Retina (tissue), 1 donor: ENCODE measurements at places on chromosomes 7 and 10.

GRCh38 chr7:158973941-158974785 lies 117.8 kb downstream of the DYNC2I1 start:
- no peak for DNase-seq

- peak; percentile 57 for DNase-seq
Measured at GRCh38 chr7:26658389-26659084, 205.9 kb downstream of the SKAP2 start.

- no peak for DNase-seq
Measured at GRCh38 chr10:68237173-68237572, 5.3 kb upstream of the ATOH7 start.

- DNase-seq: no peak
Measured at GRCh38 chr7:30880941-30881340, 30.7 kb upstream of the AQP1 start.

GRCh38 chr10:120328647-120329046 lies 128.4 kb upstream of the PLPP4 start:
- no peak for DNase-seq

DNA sequence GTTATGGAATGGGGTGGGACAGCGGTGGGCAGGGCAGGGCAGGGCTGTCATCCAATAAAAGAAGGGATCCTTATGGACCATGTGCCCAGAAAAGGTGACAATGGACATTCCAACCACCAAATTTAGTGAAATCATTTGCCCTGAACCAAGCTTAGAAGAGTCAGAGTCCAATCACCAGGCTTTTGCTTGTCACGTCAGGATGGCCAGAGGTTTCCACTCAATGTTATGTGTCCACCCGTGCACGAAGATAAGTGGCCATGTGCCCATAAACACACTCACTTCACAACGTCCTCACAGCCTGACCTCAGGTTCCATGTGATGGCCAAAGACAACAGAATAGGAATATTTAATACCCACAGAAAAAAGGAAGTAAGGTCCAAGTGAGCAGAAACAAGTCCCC lies 36.6 kb upstream of the PLPP4 start:
- DNase-seq: no peak

DNA sequence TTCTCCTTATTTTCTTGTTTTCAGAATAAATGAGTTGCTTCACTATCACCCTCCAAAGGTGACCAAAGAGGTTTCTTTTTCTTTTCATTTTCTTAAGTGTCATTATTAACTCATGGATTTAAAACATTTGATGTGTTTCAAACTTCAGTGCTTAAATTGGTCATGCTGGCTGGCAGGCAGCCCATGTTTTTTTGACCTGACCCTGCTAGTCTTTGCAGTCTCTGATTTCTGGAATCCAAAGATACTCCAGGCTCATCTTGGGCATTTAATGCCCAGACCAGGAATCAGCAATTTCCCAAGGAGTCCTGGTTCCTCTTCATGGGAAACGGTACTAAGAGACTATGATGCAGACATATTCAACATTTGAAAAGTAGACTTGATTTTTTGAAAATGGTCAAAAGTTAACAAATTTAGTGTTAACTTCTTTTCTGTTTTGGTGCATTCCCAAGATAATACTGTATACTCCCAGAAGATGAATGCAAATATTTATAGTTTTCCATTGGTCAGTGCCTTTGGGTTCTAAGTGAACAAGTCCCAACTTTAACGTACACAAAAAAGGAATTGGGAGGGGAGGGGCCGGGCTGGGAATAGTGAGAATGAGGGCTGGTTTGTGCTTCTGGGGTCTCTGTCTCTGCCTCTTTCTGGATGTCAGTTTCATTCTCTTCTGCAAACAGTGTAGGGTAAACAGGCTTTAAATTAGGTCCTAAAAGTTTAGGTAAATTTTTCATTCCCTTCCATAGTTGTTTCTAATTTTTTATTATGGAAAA lies 19.8 kb downstream of the NUB1 start:
- DNase-seq: no peak

DNA sequence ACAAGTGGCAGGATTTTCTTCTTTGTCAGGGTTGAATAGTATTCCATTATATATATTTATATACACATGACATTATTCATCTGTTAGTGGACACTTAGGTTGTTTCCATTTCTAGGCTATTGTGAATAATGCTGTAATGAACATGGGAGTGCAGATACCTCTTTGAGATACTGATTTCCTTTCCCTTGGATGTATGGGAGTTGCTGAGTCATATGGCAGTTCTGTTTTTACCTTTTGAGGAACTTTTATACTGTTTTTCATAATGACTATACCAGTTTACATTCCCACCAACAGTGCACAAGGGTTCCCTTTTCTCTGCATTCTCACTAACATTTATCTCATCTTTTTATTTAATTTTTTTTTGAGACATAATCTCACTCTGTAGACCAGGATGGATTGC lies 1.8 kb upstream of the CLCN1 start:
- DNase-seq: no peak
